ENCODE measurements at places on chromosomes 16 and 17.

- no peak for DNase-seq
Measured at GRCh38 chr17:61047515-61047914, 352.1 kb upstream of the TBX2 start.

GRCh38 chr17:13825526-13826040, 223.9 kb upstream of the HS3ST3A1 start:
- DNase-seq: no peak

- peak; percentile 59 for DNase-seq
Measured at GRCh38 chr17:40038882-40039513, 15.2 kb downstream of the MED24 start.

GRCh38 chr17:32015245-32016013, 8.2 kb downstream of the LRRC37B start:
- no peak for DNase-seq

GRCh38 chr17:48564188-48565021, 13.7 kb downstream of the HOXB4 start:
- no peak for DNase-seq

DNA sequence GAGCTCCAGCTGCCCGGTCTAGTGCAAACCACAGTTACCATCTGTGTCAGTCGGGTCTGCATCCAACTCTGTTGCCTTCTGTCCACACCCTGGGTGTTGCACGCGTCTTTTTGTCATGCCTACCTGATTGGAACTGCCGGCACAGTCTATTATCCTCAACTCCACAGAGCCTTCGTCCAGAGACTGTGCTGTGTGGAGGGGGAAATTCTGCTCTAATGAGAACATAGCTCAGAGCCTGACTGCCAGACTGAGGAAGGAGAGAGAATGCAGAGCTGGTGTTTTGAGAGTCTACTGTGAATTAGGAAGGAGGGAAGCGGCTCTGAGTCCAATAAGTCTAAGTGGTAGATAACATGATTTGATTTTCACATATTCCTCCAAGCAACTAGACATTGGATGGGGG, 68.3 kb upstream of the GPR139 start:
- no peak for DNase-seq

- DNase-seq: no peak
Measured at GRCh38 chr16:7382521-7382920, 49.9 kb downstream of the RBFOX1 start.

DNA sequence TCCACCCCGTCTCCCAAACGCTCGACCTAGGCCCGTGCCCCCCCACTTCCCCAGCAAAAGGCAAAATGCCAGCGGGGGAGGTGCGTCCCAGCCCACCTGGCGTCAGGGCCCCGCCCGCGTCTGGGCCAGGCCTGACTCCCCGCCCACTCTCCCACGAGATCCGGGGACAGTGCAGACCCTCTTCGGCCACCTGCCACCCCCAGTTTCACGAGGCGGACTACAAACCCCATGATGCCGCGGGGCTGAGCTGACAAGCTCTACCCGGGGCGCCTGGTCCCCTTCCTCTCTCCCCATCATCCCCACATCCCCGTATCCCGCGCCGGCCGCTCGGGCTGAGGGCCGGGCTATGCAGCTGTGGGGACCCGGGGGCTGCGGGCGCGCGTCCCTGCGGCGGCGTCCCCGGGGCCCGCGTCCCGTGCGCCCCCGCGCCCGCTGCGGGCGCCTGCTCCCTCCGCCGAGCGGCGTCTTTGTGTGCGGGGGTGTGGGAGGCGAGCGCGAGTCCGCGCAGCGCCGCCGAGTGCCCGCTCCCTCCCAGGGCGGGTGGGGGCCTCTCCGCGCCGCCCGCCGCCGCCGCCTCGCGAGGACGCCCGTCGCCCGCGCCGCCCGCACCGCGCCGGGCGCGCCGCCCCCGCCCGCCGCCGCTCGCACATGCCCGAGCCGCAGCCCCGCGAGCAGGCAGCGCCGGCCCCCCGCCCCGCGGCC, at the start of gene ANKRD13B:
Gene ANKRD13B (plus strand): TSS at position 283 of the 702 bp plus-strand sequence. CDS start 490 bp downstream, outside the sequence.
- peak; percentile 71 for DNase-seq

DNA sequence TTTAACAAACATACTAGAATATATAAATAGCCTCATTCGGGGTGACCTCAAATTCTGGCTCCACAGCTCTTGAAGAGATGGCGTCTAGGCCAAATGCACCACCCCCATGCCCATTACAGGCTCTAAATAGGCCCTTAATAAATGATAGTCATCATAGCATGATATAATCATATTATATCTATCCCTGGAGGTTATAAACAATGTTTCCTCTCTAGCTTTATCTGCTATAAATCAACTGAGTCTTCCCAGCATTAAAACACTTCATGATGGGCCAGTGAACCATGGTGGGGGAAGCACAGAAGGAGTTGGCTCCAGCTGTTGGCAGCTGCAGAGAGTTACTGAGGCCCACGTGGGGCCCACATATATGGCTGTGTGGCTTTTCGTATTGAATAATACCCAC, 214.9 kb upstream of the MPHOSPH6 start:
- DNase-seq: no peak

- no peak for DNase-seq
Measured at GRCh38 chr16:58842156-58842555, 108.0 kb upstream of the GOT2 start.

Measured in WTC11 (cell line).